T-cell (primary cell): ENCODE measurements at places on chromosomes 11 and 22.

DNA sequence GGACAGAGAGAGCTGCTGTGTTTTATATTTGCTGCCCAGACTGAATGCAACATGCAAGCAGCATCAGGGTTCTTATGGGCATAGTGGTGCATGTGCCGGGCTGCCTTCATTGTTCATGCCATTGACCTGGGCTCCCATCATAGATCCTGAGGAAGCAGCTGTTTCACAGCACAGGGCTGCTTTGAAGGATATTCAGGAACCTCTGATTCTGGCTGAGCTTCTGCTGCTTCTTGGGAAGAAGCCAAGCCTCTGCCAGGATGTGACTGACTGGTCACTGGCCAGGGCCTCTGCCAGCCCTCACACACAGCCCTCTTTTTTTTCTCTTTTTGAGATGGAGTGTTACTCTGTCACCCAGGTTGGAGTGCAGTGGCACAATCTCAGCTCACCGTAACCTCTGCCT, 43.3 kb downstream of the CYB5R2 start:
- DNase-seq = no peak

GRCh38 chr11:27672836-27673464, 27.3 kb downstream of the BDNF start:
- no peak for DNase-seq

DNA sequence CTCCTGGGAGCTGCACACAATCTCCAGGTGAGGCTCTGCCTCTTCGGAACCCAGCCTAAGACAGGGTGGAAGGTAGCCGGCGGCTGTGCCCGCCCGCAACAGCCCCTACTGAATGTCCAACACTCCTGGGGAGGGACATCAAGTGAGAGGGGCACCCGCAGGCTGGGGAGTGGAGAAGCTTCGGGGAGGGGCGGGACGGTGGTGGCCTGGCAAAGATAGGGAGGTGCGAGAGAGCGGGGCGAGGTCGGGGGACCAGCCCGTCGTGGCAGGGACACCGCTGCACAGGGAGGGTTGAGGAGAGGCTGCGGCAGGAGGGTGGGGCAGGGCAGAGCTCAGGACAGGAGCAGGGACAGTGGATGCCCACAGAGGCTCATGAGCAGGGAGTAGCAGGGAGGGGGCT, 8.9 kb upstream of the FADS3 start:
- no peak for DNase-seq

GRCh38 chr11:111530091-111530490, 10.4 kb upstream of the LAYN start:
- no peak for DNase-seq

DNA sequence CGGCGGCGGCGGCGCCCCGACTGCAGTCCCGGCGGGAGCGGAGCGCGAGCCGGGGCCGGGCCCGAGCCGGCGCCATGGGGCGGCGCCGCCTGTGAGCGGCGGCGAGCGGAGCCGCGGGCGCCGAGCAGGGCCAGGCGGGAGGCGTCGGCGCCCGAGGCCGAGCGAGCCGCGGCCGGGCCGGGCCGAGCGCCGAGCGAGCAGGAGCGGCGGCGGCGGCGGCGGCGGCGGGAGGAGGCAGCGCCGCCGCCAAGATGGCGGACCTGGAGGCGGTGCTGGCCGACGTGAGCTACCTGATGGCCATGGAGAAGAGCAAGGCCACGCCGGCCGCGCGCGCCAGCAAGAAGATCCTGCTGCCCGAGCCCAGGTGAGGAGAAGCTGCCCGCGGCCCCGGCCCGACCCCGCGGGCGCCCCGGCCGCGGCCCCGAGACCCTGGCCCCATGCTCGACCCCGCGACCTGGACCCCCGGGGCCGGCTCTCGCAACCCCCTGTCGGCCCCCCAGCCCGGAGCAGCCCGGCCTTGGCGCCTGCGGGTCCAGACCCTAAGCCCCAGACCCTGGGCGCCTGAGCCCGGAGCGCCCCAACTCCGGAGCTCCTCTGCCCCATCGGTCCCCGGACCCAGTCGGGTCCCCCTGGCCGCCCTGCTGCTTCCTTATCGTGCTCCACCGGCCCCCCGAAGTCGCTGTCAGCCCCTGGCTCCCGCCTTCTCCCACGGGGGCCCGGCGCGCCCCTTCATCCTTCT, at the start of gene GRK2:
Gene GRK2, plus strand, starts transcription at position 25 of the 739 bp plus-strand sequence. Its CDS starts 227 bp downstream, at position 252.
- DNase-seq = no peak

DNA sequence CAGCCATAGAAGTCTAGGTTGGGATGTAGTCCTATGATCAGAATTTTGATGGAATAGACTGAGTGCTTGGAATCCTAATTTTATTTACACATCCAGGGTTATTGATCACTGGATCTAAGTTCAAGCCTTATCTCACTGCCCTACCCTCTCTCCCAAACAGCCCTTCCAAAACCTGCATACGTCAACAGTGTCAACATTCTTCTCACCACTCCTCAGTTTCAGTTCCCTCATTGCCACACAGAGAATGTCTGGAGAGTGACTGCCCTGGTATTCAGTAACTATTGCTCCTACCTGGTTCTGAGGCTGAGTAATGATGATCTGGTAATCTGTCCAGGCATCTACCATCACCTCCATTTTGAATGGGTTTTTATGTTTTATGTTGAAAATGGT, 60.0 kb downstream of the GLYATL1 start:
- no peak for DNase-seq

DNA sequence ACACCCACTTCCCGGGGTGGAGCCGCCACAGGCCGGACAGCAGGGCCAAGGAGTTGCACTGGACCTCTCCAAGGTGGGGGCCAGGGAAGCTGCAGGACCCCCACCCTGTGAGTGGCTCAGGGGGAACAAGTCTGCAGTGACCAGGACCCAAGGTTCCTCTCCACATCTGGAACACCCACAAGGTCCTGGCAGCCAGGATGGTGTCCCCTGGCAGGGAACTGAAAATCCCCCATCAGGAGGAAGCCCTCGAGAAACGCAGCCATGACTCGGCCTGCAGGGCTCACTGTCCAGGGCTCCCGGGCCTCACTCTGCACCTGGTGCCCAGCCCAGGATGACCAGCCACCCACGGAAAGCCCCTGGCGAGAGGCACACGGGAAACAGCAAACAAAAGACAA, 11.5 kb downstream of the RNH1 start:
- no peak for DNase-seq

GRCh38 chr11:83249972-83250593, 36.1 kb downstream of the CCDC90B start:
- no peak for DNase-seq

- no peak for DNase-seq
Observed at GRCh38 chr11:12375720-12376119, 1.7 kb upstream of the PARVA start.

- no peak for DNase-seq
Observed at GRCh38 chr11:29432719-29433325, 584.0 kb downstream of the KCNA4 start.

GRCh38 chr11:131297441-131297840, 73.0 kb upstream of the NTM start:
- no peak for DNase-seq

GRCh38 chr11:121451178-121451985, 732 bp upstream of the SORL1 start:
- DNase-seq = peak; percentile 44

GRCh38 chr11:87604350-87604749, 566.6 kb downstream of the TMEM135 start:
- DNase-seq = no peak

DNA sequence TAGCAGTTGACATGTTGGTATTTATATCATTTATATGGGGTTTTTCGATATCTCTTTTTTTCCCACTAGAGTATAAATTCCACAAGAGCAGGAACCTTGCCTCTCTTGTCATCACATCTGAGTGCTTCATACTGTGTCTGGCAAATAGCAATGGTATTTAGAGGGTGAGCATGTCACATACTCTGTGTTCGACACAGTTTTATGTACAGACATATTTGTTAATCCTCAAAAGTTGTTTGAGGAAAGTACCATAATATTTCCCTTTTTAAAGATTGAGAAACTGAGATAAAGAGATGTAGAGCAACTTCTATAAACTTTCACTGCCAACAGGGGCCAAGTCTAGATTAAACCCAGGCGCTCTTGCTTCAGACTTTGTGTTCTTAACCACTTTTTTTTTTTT, 324.6 kb upstream of the PDGFD start:
- DNase-seq = no peak

DNA sequence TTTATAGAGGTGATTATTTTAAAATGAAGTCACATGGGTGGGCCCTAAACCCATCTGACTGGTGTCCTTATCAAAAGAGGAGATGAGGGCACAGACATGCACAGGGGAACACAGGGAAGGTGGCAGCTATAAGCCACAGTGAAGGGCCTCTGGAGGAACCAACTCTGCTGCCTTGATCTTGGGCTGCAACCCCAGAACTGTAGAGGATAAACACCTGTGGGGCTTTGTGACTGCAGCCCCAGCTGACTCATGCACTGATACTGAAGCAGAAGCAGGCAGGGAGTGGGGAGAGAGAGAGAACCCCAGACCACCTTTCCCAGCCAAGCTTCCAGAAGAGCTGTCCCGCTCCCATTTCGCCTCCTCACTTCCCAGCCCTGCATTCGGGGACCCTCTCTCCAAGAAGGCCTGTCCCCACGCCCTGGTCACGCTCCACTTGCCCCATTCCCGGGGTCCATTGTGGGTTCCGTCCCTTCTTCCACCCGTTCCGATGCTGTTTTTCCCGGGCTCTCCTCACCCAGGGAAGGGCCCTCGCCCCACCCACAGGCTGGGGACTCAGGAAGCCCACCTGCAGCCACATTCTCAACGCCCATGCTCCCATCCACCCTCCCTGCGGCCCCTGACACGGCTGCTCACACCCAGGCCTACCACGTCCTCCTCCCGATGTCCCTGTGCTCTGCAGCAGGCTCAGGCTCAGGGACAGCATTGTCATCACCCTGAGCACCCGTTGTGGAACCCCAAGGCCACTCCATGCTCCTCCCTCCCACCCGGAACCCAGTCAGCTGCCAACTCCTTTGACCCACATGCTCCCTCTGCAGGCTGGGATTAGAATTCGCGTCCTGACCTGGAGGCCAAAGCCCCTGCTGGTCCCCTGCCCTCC, 90.8 kb upstream of the SHANK2 start:
- no peak for DNase-seq

DNA sequence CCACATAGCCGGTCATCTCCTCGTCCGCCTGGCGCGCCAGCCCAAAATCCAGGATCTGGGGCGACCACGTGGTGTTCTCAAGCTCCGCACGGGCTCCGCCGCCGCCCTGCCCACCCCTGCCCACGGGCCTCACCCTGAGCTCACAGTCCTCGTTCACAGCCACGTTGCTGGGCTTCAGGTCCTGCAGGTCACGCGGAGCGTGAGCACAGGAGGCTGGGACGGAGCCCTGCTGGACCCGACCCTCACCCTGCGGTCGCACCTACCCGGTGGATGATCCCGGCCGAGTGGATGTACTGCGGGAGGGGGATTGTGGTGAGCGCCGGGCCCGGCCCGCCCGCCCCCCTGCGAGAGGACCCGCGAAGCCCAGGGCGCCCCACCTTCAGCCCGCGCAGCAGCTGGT, 3.2 kb downstream of the MAPK11 start:
- DNase-seq = no peak

DNA sequence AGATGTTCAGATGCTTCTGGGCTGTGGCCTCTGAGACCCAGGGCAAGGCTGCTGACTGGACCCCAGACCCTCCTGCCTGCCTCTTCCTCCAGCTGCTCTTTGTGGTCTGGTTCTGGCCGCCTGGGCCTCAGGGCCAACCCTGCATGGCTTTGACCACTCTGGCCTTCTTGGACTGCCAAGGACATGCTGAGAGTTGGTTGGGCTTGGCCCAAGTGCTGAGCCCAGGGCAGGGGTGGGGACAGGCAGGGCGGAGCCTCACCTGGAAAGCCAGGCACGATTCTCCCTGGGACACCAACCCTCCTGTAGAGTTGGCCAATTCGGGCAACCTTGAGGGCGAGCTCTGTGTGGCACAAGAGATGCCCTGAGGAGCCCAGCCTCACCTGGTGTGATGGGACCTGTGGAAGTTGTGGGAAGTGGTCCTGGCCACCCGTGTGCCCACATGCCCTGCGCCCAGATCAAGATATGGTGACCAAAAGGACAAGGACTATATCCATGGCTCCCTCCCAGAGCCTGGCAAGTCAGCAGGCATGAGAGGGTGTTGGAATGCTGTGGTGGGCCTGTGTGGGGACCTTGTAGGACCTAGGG, 11.6 kb downstream of the TANGO2 start:
- DNase-seq = no peak

- no peak for DNase-seq
Observed at GRCh38 chr22:31177420-31178162, 17.6 kb downstream of the RNF185 start.

DNA sequence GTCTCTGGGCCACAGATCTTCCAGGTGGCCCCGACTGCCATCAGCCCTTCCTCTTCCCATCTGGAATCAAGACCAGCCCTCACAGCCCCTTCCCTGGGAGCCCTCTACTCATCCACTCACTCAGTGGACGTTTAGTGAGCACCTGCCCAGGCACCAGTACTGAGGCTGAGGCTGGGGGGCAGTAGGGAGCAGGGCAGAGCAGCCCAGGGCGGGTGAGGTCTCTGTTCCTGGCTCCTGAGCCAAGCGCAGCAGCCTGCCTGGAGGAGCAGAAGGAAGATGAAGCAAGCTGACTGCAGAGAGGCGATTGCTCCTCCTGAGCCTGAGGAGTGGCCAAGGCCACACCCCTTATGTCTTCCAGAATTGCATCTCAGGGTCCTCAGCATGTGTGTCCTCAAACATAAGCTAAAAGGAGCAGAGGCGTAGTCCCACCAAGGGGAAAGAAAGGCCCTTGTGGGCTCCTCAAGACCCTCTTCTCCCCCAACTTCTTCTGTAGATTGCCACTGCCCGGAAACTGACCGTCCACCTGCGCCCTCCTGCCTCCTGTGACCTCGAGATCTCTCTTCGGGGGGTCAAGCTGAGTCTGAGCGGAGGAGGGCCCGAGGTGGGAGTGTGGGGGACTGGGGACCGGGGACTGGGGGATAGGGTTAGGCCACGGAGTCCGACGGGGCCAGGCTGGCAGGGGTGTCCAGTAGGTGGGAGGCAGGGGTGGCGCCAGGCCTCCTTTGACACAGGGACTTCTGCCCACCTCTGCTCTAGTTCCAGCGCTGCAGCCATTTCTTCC, 5.8 kb downstream of the MAPK8IP2 start:
- DNase-seq = no peak

DNA sequence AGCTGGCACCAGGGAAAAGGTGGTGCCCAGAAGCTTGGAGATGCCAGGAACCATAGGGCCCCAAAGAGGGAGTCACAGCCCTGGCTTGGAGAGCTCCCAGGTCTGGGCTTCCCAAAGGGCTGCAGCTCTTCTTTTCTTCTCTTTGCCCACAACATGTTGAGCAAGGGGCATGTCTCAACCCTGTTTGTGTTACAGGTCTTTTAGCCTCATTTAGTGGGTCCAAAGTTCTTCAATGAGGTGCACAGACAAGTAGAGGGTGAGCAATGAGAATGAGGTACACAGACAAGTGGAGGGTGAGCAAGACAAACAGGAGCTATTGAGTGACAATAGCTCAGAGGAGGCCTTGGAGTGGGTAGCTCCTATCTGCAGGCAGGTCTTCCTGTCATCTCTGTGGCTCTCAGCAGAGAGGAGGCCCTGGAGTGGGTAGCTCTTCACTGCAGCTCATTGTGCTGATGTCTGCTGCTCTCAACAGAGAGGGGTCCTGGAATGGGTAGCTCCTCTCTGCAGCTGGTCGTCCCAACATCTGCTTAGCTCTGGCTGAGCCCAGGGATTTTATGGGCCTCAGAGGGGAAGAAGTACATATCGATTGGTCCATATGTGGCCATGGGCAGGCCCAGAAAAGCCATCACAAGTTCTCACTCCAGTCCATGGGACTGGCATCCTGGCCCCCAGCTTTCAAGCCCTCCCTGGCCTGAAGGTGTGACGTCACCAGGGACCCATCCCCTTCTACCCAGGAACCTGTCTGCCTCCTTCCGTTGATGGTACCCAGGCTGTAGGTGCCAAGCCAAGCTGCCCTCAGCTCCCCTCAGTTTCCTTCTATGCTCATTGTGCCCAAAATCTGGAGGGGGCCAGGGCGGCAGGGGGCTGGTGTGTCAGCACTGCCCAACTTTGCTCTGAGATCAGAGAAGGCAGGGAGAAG, 34.9 kb downstream of the WBP2NL start:
- DNase-seq = no peak
